Gastroesophageal sphincter (tissue), 4 donors: ENCODE measurements at places on chromosomes 16 and 17. TPM values are rescaled to one million over a fixed set of nuclear protein-coding genes. Genes with fewer than 3 reads are reported as not detected.

Gene HIC1
- total RNA-seq, result 56.2 TPM

Gene SDR42E2
- total RNA-seq, result not detected

Gene OTOP2
- total RNA-seq, result not detected

Gene PLD6
- 20.7 TPM for total RNA-seq

Gene C17orf67
- total RNA-seq, result 3.1 TPM

Gene LONP2
- 75.6 TPM for total RNA-seq

- peak; percentile 23 for ATAC-seq
- H3K4me3 ChIP-seq, result peak overlapping the region; percentile 76
- peak overlapping the region; percentile 89 for H3K27ac ChIP-seq
- H3K27me3 ChIP-seq, result no peaks in the 10 kb centered on the region
- H3K4me1 ChIP-seq, result peaks cover 30% of the 10 kb centered on the region
Measured at GRCh38 chr17:64145375-64145750, 15.4 kb upstream of the ERN1 start.

- peaks cover 72% of the 10 kb centered on the region for H3K36me3 ChIP-seq
- no peaks in the 10 kb centered on the region for H3K4me1 ChIP-seq
- H3K27ac ChIP-seq, result peak overlapping the region; percentile 51
- no peak for ATAC-seq
- no peaks in the 10 kb centered on the region for H3K27me3 ChIP-seq
- H3K4me3 ChIP-seq, result no peak overlapping the region
Measured at GRCh38 chr16:4382795-4383357, 11.2 kb downstream of the VASN start.

GRCh38 chr16:3553138-3553923, 23.9 kb downstream of the NLRC3 start:
- H3K4me3 ChIP-seq, result no peak overlapping the region
- no peaks in the 10 kb centered on the region for H3K27me3 ChIP-seq
- ATAC-seq, result no peak
- no peaks in the 10 kb centered on the region for H3K4me1 ChIP-seq
- H3K36me3 ChIP-seq, result peaks cover 9% of the 10 kb centered on the region

- no peak for ATAC-seq
- no peaks in the 10 kb centered on the region for H3K27me3 ChIP-seq
- peak overlapping the region; percentile 92 for H3K27ac ChIP-seq
- no peak overlapping the region for H3K4me3 ChIP-seq
- H3K4me1 ChIP-seq, result no peaks in the 10 kb centered on the region
- no peaks in the 10 kb centered on the region for H3K36me3 ChIP-seq
Measured at GRCh38 chr16:89297910-89298545, 80.5 kb downstream of the ZNF778 start.

GRCh38 chr17:45131616-45132319, 547 bp downstream of the PLCD3 start:
- H3K36me3 ChIP-seq, result no peaks in the 10 kb centered on the region
- no peak for ATAC-seq
- H3K27ac ChIP-seq, result peak overlapping the region; percentile 93
- no peaks in the 10 kb centered on the region for H3K27me3 ChIP-seq
- no peaks in the 10 kb centered on the region for H3K4me1 ChIP-seq

- H3K36me3 ChIP-seq, result no peaks in the 10 kb centered on the region
- H3K27ac ChIP-seq, result peak overlapping the region; percentile 71
- no peaks in the 10 kb centered on the region for H3K4me1 ChIP-seq
- no peak overlapping the region for H3K4me3 ChIP-seq
Measured at GRCh38 chr17:80029258-80029974, 6.3 kb downstream of the TBC1D16 start.

DNA sequence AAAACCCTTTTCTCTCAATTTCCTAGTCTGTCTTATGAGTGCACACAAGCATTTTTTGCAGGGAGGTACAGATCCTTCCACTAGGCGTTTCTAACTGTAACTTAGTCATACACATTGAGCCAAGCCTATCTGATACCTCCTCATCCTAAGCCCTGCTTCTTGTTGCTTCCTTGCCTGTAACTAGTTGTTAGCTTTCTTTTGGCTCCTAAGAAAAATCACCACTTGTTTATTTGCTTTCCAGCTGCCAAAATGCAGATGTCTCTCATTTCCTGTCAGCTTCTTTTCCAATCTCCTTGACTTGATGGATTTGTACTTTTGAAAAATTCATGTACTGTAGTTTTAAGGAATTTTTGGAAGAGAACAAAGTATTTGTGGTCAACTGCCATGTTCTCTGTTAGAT, 73.7 kb downstream of the TNRC6C start:
- H3K36me3 ChIP-seq, result no peaks in the 10 kb centered on the region
- no peaks in the 10 kb centered on the region for H3K27me3 ChIP-seq
- H3K4me1 ChIP-seq, result peaks cover 46% of the 10 kb centered on the region
- ATAC-seq, result no peak

GRCh38 chr17:43560461-43561427, 14.6 kb upstream of the ETV4 start:
- peaks cover 36% of the 10 kb centered on the region for H3K27me3 ChIP-seq
- peaks cover 12% of the 10 kb centered on the region for H3K4me1 ChIP-seq
- H3K4me3 ChIP-seq, result no peak overlapping the region
- ATAC-seq, result no peak
- no peaks in the 10 kb centered on the region for H3K36me3 ChIP-seq

- H3K27ac ChIP-seq, result no peak overlapping the region
- H3K36me3 ChIP-seq, result no peaks in the 10 kb centered on the region
Measured at GRCh38 chr16:66358231-66358630, 8.3 kb upstream of the CDH5 start.

- H3K27me3 ChIP-seq, result no peaks in the 10 kb centered on the region
- no peaks in the 10 kb centered on the region for H3K4me1 ChIP-seq
- no peak overlapping the region for H3K27ac ChIP-seq
- no peaks in the 10 kb centered on the region for H3K36me3 ChIP-seq
- H3K4me3 ChIP-seq, result no peak overlapping the region
Measured at GRCh38 chr17:54372069-54372749, 528.4 kb upstream of the TOM1L1 start.

DNA sequence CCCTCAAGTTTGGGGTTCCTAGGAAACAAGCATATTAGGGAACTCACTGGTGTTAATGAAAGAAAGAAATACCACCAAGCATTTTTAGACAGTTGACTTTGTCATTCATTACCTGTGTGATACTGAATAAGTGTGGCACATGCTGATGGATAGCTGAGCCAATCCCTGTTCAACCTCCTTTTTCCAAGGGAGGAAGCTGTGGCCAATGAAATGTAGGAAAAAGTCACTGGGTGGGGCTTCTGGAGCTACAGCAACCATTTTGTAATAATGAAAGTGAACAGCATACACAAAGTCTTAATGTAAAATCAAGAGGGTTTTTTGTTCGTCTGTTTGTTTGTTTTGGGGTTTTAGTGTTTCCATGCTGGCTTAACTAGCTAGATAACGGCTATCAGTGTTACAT, 254.3 kb upstream of the SALL1 start:
- no peak for ATAC-seq
- H3K27me3 ChIP-seq, result peaks cover 7% of the 10 kb centered on the region
- H3K4me1 ChIP-seq, result no peaks in the 10 kb centered on the region
- H3K4me3 ChIP-seq, result no peak overlapping the region
- H3K36me3 ChIP-seq, result no peaks in the 10 kb centered on the region

GRCh38 chr17:59769887-59770286, 62.4 kb downstream of the VMP1 start:
- H3K27me3 ChIP-seq, result no peaks in the 10 kb centered on the region
- H3K36me3 ChIP-seq, result peaks cover 33% of the 10 kb centered on the region
- ATAC-seq, result no peak
